ENCODE measurements at places on chromosomes 12 and 14.

DNA sequence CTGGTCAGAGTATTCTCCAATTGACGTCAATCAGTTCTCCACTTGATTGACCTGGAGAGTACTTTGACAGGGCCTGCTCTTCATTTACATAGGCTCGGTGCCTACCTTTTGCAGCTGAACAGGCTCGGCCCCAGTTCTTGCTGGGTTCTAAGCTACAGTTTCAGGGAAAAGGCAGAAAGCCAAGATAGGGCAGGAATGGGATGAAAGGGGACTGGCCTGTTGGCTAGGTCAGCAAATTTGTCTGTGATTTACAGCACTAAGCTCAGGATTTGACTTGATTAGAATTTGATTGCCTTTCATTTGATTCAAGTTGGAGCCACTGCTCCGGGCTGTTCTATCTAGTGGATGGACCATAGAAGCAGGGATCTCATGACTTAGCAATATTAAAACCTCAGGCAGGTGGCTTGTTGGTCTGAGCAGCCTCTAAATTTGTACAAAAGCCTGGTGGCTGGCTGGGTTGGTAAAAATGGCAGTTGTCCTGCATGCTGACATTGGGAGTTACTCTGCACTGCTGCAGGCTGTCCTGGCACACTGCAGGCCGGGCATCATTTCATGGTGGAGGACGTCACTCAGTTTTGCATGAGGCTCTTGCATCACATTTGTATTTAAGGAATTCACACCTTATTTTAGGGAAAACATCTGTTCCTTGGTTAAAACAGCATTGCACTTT is 71.8 kb downstream of the BICD1 start:
- peak; percentile 50 for DNase-seq

DNA sequence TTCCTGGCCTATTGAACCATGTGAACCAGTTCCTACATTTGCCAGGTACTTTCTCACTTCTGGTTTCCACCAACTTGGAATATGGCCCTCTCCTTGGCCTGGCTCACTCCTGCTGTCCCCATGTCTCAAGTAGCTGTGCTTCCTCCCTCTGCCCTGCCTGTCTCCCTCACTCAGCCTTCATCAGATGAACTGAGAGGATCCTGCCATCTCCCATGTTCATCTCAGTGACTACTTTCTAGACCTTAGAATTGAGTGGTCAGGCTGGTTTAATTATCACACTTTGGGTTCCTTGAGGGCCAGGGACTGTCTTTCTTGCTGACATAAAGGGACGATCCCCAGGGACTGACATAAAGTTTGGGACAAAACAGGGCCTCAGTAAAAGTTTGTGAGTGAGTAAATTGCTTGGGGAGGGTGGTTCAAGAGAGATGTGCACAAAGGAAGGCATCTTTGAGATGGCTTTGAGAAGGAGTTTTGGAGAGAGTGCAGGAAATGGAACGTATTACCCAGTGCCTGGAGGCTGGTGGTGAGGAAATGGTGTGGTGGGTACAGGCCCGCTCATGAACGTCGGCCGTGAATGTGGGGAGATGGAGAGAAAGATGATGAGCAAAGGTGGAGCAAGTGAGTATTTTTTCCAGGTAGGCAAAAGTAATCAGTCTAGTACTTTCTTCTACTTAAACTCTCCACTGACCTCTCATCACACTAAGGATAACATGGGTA is 20.8 kb downstream of the DYRK2 start:
- DNase-seq: no peak

DNA sequence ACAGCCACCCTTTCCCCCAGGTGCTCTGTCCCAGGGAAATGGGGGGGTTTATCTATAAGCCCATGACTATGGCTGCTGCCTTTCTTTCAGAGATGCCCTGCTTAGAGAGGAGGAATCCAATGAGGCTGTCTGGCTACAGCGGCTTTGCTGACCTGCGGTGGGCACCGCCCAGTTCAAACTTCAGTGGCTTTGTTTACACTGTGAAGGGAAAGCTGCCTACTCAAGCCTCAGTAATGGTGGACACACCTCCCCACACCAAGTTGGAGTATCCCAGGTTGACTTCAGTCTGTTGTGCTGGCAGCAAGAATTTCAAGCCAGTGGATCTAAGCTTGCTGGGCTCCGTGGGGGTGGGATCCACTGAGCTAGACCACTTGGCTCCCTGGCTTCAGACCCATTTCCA is 869.2 kb downstream of the SLC6A15 start:
- DNase-seq: no peak

- DNase-seq: no peak
Observed at GRCh38 chr14:70664698-70665447, 23.2 kb downstream of the TTC9 start.

- DNase-seq: no peak
Observed at GRCh38 chr12:4710113-4710512, 10.1 kb upstream of the GALNT8 start.

DNA sequence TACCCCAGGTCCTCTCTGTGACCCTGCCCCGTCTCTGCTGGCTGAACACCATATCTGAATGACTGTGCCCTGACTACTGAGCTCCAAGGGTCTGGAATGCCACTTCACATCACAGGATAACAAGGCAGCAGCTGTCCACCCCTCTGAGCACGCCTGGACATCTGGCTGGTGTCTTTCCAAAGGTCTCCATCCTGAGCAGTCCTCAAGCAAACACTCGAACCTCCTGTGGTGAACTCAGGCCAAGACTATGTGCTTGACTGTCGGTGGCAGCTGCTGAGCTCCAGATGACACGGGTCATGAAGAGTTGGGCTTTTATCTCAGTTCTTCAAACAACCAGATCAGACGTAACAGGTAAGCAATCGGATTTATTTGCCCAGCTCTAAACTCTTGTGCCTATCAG is 117.2 kb upstream of the BCL2L14 start:
- DNase-seq: no peak

- DNase-seq: peak; percentile 0
Observed at GRCh38 chr12:2691345-2692071, 103.3 kb upstream of the FKBP4 start.

- DNase-seq: no peak
Observed at GRCh38 chr14:70658899-70659298, 17.2 kb downstream of the TTC9 start.

GRCh38 chr12:83349907-83350611 is 663.4 kb downstream of the TMTC2 start:
- no peak for DNase-seq

- no peak for DNase-seq
Observed at GRCh38 chr14:75461303-75461702, 33.5 kb downstream of the JDP2 start.

DNA sequence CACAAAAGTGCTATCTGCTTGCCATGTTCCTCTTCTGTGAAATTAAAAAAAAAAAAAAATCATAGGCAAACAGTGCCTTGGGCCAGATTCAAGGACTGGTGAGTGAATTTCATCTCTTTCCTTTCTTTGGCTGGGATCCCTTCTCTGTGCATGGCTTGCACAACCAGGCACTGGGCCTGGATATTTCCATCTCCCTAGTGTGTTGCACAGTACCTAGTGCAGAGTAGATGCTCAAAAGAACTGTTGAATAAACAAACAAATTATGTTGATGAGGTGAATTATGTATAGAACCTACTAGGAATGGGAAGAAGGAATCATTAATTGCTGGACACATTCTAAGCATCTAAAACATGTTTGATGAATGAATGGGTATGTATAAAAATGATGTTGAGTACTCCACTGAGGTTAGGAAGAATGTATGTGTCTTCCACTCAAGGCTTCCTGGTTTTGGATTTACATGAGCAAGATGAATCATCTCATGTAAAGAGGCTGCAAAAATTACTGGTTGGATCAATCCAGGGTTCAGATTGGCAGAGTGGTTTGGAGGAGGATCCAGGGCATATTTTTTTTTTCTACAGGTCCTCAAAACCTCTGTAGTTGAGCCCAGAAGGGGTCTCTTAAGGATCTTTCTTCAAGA is 93.2 kb downstream of the EMP1 start:
- DNase-seq: no peak

DNA sequence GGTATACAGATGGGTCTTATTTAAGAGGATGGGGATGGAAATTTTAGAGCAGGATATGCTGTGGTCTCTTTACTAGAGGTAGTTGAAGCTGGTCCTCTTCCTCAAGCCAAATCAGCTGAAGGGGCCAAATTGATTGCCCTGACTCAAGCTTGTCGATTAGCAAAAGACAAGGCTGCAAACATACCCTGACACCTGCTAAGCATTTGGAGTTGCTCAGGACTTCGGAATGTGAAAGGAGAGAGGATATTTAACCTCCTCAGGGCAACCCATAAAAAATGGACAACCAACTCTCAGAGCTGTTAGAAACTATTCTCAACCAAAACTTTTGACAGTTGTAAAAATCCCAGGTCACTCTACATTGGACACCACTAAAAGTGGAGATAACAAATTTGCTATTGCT is 15.6 kb downstream of the PTGDR start:
- no peak for DNase-seq

GRCh38 chr14:94540031-94540794 is 21.0 kb upstream of the SERPINA4 start:
- DNase-seq: no peak

GRCh38 chr14:50524060-50524459 is 8.3 kb downstream of the MAP4K5 start:
- DNase-seq: no peak

GRCh38 chr12:117114784-117115183 is 15.6 kb upstream of the TESC start:
- no peak for DNase-seq

GRCh38 chr12:128976120-128976738 is 123.0 kb downstream of the GLT1D1 start:
- no peak for DNase-seq

DNA sequence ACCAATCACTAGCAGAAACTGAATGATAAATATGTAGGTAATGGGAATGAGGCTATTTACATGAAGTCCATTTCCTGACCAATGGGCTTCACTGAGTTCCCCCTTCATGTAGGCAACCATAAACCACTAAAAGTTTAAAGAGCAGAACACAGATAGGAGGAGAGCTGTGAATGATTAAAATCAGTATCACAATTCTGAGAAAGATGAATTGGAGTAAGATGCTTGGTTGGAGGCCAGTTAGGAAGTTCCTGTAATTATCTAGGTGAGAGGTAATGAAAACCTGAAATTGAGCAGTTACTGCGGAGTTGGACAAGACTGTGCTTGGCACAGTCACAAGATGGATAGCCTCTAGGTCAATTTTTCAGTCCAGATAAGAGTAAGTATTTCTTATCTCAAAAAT is 56.6 kb downstream of the GALNT4 start:
- no peak for DNase-seq

GRCh38 chr12:31727192-31727591 is 1.6 kb downstream of the AMN1 start:
- DNase-seq: no peak

DNA sequence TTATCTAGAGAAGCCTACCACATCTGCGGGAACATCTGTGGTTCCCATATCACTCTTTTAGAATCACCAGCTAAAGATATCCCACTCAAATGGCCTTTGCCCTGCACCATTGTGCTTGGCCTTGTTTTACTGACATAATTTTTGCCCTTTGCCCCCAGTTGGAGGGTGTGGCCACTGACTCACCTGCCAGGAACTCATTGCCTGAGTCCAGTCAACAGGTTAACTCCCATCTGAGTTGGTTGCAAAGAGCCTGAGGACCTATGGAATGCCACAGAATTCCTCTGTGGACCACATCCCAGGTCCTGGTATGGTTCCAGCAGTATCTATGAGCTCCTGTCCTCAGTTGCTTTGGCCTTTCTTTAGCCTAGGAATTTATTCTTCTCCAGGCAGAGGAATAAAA is 55.7 kb upstream of the PTGR2 start:
- no peak for DNase-seq

DNA sequence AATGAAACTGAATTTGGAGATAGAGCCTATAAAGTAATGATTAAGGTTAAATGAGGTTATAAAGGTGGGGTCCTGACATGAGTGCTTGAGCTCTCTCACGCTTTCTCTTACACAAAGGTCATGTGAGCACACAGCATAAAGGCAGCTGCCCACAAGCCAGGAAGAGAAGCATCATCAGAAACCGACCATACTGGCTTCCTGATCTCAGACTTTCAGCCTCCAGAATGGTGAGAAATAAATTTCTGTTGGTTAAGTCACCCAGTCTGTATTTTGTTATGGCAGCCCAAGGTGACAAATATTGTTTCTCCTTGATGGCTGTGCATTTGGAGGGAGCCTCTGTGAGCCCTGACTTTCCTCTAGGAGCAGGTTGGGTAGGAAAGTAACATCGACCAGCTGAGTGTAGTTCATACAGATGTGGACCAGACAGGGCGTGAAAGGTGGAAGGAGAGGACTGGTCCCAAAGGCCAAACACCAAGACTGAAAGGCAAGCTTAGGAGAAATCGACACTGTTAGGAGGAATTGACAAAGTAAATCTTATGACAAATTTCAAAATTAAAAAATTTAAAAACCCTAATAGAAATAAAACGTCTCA is 97.6 kb upstream of the SLC38A2 start:
- no peak for DNase-seq

DNA sequence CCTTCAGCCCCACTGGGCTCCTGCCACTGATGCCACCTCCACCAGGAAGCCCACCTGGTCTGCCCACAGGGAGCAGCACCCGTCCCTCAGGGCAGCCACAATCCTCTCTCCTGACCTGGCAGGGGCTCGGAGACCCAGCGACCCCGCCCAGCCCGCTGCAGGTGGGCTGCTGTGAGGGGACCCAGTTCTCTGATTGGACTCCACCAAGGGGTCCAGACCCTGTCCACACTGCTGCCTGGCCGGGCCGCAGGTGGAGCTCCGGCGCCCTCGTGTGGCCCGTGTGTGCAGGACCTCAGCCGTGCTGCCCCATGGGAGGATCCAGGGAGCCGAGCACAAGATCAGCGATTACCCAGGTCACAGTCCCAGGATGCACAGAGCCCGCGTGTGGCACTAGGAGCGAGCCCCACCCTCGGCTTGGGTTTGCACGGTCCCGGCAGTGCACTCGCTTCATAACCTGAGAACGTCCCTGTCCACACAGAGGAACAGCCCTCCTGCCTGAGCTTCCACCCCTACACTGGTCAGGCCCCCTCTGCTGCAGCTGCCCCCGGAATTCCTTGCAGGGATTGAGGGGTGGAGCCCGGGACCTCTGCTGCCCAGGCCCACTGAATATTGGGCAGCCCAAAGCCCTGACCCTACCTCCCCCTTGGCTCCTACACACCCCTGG is 35.4 kb upstream of the TMEM179 start:
- peak; percentile 16 for DNase-seq

- DNase-seq: no peak
Observed at GRCh38 chr14:35867280-35867629, 41.1 kb downstream of the BRMS1L start.

GRCh38 chr14:74710480-74710879 is 2.4 kb downstream of the AREL1 start:
- DNase-seq: no peak
